G401 (cell line): ENCODE measurements at places on chromosomes 16 and 17.
A peak's percentile ranks its signal among the peaks of the same experiment; 100 is the strongest.

DNA sequence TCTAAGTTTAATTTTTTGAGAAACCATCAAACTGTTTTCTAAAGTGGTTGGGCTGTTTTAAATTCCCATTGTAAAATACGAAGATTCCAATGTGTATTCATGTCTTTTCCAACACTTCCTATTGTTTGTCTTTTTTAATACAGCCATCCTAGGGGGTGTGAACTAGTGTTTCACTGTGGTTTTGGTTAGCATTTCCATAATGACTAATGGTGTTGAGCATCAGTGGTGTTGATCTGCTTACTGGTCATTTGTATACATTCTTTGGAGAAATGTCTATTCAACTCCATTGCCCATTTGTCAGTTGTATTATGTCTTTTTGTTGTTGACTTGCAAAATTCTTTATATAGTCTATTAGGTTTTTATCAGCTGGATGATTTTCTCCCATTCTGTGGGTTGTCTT lies 239.2 kb upstream of the AXIN2 start:
- DNase-seq: no peak

DNA sequence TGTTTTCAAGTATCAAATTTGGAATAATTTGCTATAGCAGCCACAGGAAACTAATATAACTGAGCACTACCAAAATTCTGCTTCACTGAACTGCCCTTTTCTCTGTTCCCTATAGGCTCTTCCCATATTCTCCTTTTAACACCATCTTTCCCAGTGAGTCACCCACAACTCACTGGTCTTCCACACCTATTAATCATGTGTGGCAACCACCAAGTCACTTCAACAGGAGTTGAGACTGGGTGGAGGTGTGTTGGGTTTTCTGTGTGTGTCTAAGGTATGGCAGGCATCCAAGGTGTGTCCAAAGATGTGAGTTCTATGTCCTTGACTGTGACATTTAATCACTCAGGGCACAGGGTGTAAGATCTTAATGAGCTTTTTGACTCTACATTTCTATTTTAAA lies 610.0 kb upstream of the CDH11 start:
- no peak for DNase-seq

GRCh38 chr17:64157669-64158180 lies 27.8 kb upstream of the ERN1 start:
- no peak for DNase-seq

GRCh38 chr16:49439050-49439449 lies 65.4 kb downstream of the C16orf78 start:
- DNase-seq: no peak

- no peak for DNase-seq
These were observed 19.6 kb upstream of the MFSD6L start for GRCh38 chr17:8818654-8819330.

DNA sequence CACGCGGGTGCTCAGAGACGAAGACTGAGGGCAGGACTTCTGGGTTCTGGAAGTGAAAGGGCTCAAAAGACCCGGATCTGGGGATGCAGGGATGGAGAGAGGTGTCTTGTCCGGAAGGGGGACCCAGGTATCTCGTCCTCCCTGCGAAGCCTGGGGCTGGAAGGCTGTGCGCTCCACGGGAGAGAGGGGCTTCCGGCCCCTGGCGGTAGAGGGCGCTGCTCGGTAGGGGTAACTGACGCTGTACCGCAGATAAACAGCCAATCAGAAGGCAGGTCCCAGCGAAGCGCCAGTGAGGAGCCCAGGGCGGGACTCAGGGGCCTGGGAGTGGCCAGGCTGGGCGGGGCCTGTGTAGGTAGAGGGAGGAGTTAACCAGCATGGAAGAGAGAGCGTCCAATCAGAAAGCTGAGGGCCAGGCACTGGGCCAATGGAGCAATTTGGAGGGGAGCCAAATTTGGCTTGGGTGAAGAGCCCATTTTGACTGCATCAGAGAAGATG lies 804 bp downstream of the TGFB1I1 start:
- peak; percentile 89 for DNase-seq

DNA sequence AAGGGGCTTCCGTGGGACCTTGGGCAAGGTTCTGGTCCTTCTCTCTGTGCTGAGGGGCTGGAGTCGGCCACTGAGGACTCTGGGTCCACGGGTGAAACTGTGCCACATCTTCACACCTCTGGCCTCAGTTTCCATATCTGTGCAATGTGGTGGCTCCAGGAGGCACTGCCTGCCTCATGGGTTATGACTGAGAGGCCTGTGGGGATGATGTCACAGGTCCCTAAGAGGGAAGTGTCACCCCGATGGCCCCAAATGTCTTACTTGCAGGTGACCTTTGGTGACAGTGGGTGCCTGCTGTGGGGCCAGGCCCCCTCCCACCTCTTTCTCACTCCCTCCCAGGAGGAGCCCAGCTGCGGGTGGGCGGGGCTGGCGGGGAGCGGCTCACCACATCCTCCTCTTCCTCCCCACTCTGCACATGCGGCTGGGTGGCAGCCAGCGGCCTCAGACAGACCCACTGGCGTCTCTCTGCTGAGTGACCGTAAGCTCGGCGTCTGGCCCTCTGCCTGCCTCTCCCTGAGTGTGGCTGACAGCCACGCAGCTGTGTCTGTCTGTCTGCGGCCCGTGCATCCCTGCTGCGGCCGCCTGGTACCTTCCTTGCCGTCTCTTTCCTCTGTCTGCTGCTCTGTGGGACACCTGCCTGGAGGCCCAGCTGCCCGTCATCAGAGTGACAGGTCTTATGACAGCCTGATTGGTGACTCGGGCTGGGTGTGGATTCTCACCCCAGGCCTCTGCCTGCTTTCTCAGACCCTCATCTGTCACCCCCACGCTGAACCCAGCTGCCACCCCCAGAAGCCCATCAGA lies at the start of gene IL21R:
Gene IL21R (plus strand): TSS at position 407 of the 801 bp plus-strand sequence. CDS start 27,898 bp downstream, outside the sequence.
- DNase-seq: no peak

DNA sequence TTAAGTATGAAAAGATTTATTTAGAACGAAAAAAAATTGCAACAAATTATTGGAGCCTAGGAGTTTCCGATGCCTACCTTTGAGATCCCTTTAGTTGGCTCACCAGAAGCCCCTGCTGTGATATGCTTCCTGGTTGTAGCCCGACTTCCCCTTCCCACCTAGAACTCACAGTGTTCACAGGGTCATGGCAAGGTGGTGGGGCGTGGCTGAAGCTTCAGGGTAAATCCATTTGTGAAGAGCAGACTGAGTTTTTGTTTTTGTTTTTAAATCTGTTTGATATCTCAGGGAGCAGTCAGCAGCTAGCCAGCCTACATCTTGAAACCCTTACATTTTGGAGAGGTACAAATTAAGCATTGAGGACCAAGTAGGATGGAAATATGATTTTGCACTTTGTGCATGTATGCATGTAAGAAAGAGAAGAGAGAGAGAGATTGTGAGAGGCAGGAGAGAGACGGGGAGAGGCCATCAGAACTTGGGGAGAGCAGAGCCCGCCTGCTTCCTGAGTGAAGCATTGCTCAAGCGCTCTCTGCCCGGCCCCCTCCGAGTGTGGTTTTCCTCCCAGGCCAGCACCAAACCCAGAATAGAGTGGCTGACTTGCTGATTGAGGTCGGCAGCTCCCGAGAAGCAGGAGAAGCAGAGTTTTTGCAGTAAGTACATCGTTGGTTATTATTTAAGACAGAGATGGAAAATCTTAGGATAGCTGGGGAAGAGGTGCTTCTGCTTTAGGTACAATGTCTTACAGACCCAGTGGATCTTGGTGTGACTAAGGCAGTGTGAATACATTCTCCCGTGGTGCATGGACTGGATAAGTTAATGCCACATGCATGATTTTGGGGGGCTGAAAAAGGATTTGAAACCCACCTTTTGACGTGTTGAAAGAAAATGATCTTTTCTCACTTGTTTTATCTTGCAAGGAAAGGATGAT lies 64.2 kb downstream of the SPECC1 start:
- no peak for DNase-seq

GRCh38 chr16:66473051-66473571 lies 46.0 kb downstream of the BEAN1 start:
- DNase-seq: no peak

DNA sequence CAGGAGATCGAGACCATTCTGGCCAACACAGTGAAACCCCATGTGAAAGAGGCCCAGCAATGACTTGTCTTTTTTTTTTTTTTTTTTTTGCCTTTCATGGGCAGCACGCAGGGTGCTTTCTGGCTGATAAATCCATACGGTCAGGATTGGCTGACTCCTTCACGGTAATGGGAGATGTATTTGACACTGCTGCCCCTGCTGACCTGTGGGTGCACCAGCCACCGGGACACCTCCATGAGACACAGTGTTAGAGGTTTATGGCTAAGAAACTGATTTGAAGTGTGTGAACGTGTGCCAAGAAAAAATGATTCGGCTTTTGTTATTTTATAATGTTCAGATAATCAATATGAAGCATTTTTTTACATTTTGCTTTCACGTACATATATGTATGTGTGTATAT lies 48.4 kb downstream of the MAP2K6 start:
- no peak for DNase-seq
